ENCODE measurements at places on chromosomes 13 and 19.

DNA sequence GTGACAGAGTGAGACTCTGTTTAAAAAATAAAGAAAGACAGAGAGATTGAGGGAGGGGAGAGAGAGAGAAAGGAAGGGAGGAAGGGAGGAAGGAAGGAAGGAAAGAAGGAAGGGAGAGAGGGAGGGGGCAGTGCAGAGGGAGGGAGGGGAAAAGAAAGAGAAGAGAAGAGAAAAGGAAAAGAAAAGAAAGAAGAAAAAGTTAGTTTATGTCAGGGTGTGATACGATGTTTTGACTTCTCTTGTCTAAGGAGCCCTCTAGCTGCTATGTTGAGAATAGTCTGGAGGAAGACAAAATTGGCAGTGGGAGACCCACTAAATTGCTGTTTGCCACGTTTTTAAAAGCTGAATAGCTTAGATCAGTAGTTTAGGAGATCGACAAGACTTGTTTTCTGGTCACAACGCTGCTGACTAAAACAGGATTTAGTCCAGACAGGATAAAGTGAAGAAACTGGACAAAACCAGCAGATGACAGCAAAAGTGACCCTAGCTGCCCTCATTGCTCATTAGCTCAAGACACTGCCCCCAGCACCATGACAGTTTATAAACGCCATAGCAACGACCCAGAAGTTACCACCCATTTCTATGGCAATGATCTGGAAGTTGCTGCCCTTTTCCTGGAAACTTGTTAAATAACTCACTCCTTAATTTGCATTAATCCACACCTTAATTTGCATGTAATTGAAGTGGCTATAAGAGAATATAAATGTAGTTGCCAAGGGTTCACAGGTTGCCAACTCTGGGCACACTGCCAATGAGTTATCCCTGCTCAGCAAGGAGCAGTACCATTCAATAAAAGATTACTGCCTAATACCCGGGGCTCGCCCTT is 11.1 kb downstream of the TEX101 start:
- no peak for DNase-seq

DNA sequence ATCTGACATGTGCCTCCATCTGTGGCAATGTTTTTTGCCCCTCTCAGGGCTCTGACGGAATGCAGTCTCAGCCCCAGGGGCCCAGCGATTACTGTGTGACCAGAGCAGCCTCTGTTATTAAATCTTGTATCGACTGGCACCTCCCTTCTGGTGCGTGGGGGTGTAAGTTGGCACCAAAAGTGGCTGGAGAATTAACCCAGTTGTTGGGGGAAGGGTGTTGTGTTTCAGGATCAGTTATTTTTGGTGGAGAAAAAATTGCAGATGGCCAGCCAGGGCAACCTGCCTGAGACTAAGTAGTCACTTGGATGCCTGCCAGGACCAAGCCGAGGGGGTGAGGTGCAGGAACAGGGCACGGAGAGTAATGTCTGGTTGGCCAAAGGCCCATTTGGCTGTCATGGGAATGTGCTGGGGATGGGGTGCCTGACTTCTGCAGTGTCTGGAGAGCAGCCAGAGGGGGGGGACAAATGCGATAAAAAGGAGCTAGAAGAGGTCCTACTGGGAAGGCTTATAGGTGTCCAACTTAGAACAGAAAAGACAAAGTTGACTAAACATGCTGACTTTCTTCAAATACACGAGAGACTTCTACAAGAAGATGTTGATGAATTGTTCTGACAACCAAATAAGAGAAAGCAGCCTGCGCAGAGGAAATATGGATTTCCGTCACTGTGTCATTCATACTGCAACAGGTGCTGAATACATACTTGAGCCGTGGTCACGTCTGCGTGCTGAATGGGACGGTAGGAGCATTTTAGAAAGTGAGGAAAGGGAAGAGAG is 69.8 kb downstream of the SIAH3 start:
- no peak for DNase-seq

DNA sequence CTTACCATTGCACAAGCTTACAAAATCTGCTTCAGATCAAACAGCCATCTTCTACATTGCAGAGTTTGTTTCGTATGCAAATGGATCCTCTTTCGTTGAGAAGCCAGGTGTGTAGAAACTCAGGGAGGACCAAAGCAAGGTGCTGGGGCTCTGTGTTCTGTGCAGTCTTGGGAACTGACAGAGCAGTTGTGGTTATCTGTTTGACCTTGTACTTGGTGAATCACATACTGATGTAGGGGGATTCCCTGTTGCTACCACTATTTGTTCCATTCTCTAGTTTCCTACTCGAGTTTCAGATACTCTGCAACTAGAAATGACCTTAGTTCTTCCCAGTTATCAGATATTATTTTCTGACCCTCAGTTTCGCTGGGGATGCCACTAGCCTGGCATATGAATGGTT is 95.2 kb upstream of the CLDN10 start:
- DNase-seq, result no peak

- no peak for DNase-seq
These were observed 135.1 kb downstream of the LMO7 start for GRCh38 chr13:75771226-75771625.

- DNase-seq, result no peak
These were observed 107.2 kb upstream of the MLNR start for GRCh38 chr13:49112782-49113525.

- no peak for DNase-seq
These were observed 3.6 kb downstream of the MAU2 start for GRCh38 chr19:19324059-19324770.

GRCh38 chr19:28208745-28209144 is 1004.2 kb downstream of the UQCRFS1 start:
- DNase-seq, result no peak

DNA sequence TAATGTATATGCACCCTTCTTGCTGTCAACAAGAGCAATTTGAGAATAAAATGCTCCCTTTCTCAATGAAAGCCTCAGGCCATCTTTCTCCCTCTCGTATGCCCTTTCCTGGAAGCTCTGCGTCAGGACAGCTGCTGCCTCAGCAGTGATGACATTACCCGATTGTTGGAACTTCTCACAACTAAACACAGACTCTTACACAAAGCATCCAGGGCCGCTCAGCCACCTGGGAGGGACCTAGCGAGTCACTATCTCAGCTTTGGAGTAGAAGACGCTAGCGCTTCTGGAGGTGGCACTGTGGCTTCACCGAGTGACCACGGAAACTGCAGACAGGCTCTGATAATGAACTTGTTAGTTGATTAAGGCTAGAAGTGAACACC is 153.2 kb upstream of the SOX1 start:
- no peak for DNase-seq

- peak; percentile 71 for DNase-seq
These were observed 9.7 kb downstream of the INAFM1 start for GRCh38 chr19:47284324-47284899.

DNA sequence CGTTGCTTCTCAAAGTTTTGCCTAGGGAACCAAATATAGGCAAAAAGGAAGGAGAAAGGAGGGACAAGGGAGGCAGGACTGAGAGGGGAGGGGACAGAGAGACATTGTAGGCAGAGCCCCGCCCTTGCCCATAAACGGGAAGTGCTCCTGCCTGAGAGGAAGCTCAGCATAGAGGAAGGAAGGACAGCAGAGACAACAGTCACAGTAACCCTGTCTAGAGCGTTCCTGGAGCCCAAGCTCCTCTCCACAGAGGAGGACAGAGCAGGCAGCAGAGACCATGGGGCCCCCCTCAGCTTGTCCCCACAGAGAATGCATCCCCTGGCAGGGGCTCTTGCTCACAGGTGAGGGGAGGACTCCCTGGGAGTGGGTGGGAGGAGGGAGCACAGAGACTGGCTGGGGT is at the start of gene CEACAM21:
Gene CEACAM21, plus strand, starts transcription at position 169 of the 400 bp plus-strand sequence. Its CDS starts 109 bp downstream, at position 278.
- peak; percentile 67 for DNase-seq

DNA sequence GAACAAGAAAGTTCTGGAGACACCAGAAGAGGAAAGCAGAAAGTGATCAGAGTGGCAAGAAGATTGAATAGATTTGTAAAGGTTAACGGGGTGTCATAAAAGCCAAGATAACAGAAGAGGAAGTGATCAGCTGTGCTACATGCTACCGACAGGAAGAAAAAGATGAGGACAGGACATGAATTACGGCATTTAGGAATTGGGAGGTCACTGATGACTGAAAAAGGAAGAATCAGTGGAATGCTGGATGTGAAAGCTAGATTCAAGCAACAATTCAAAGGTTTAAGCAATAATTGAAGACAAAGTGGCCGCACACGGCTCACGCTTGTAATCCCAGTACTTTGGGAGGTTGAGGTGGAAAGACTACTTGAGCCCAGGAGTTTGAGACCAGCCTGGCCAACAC is 15.1 kb downstream of the ZNF160 start:
- DNase-seq, result no peak

- no peak for DNase-seq
These were observed 2.3 kb downstream of the HSD17B14 start for GRCh38 chr19:48833977-48834376.

DNA sequence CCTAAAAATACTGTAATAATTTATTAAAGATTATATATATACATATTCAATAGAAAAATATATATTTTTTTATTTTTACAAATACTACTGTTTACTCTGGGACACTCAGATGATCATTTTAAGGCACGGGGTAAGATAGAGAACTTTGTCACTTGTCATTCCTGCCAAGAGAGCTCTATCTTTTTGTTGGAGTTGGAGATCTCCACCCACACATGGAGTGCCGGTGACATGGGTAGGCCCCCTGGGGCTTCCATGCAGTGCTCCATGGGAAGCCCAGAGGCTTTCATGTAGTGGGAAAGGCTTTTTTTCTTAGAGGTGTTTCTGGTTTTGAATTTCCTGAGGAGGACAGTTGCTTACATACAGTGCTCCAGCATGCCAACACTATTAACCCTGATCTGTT is 81.4 kb downstream of the LMO7 start:
- no peak for DNase-seq

GRCh38 chr19:38337360-38337653 is 1.7 kb downstream of the CATSPERG start:
- no peak for DNase-seq

- DNase-seq, result no peak
These were observed 26.2 kb downstream of the WASF3 start for GRCh38 chr13:26583662-26584061.

DNA sequence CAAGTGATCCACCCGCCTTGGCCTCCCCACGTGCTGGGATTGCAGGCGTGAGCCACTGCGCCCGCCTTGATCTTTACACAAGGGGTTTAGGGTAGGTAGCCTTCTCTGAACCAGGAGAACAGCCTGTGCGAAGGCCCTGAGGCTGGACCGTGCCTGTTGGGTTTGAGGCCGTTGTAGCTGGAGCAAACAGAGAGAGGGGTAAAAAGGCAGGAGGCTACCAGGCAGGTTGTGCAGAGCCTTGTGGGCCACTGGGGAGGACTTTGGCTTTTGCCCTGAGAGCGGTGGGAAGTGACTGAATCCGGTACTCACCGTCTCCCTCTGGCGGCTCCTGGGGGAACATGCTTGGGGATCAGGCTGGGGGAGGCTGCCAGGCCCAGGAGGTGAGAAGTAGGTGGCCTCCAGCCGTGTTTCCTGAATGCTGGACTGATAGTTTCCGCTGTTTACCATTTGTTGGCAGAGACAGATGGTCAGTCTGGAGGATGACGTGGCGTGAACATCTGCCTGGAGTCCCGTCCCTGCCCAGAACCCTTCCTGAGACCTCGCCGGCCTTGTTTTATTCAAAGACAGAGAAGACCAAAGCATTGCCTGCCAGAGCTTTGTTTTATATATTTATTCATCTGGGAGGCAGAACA is 24.6 kb downstream of the SPC24 start:
- DNase-seq, result peak; percentile 66

- DNase-seq, result no peak
These were observed 2819.7 kb downstream of the PCDH9 start for GRCh38 chr13:64410276-64411053.

DNA sequence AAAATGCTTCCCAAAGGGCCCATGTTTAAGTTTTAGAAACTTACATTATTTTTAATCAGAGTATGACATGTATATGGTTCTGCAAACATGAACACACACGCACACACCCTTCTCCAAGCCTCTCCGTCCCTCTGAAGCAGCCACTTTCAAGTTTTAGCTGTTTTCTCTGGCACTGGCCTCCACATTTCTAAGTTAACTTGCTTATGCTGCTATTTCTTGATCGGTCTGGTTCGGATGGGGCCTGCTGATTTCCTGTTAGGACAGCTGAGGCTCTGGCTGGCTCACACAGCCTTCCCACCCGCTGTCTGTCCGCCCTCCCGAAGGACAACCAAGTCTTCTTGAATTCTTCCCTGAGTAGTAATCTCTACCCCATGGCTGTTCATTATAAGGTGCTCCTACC is 4.4 kb downstream of the SPC24 start:
- no peak for DNase-seq

DNA sequence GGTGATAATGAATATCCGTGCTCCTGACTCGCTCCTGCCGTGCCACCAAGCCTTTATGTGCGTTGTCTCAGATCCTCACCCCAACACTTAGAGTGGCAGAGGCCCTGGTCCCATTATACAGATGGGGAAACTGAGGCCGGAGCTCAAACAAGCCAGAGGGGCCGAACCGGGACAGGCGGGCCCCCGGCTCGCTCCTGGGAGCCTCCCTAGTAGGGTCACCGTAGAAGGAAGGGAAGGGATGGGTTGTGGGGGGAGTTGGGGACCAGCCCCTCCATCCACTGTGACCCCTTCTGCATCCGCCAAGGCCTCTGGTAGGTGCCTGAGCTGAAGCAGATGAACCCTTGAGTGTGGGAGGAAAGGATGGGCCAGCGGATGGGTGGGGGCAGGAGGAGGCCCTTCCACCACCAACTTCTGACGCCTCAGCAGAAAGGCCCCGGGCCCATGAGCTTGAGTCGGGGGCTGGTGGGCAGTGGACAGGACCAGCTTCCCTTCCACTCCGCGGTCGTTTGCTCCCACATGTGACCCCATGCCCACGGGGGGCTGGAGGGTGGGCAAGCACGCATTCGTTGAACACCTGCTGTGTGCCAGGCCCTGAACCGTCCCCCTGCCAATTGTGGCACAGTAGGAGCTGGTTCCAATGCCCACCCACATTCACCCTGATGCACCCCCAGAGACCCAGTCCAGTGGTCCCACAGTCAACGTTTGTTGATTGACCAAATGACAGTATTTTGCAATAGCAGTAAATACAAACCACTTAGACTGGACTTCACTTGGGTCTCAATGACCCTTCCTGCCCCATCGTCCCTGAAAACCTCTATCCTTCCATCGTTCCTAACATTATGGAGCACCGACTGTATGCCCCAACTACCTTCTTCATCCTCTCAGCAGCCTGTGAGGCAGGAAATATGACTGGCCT is 24.2 kb upstream of the TCF3 start:
- no peak for DNase-seq

GRCh38 chr13:35483761-35484160 is 7.3 kb upstream of the MAB21L1 start:
- no peak for DNase-seq

GRCh38 chr19:43731346-43731745 is 15.5 kb downstream of the IRGC start:
- DNase-seq, result no peak

DNA sequence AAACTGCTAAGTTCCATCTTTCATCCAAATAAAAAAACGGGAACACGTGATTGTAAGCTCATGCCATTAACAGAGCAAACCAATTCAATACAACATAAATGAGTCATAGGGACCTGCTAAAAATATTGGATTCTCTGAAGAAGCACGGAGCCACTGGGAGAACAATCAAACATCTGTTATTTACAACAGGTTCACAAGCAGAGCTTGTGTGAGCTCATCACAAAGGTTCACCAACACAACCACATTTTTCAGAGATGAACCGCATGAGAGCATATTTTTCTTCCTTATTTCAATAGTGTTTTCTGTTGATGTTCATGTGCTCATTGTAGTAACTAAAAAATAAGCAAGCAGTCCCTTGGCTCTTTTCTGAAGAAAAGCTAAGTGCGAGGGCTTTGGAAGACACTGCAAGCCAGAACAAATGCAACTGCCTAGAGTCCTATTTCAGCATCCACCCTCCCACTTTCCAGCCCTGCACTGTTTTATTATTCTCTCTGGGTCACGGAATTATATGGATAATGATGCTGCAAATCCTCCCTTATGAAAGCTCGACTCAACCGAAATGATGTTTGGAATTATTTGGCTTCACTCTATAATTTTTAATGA is 545.8 kb downstream of the LIG4 start:
- DNase-seq, result no peak
